ENCODE measurements at places on chromosomes 2 and 18. TPM values are rescaled to one million over a fixed set of nuclear protein-coding genes. Genes with fewer than 3 reads are reported as not detected.

DNA sequence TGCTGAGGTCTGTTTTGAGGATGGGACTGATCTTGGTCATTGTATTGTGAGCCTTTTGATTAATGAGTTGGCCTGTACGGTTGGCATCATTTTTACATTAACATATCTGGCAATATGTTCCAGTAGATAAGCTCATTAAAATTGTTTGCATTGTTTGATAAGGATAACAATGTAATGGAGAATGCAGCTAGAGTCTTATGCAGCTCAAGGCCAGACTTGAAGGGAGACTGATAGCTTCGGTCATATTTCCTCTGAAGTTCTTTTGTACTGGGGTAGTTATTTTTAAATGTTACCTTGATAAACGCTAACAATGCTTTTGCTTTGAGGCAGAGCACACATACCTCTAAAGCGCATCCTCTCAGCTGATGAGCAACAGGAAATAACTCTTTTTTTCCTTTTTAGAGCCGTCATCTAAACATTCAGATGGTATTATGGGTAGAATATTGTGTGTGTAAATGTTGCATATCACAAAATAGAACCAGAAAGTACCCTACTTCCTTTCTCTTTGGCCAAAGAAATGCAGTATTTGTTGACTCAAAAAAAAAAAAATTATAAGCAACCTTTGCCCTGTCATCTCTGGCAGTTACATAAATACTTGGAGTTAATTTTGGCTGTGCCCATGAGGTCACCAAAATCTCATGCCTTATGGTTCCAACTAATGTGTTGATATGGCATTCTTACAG is 1.3 kb downstream of the MAPRE2 start:
- H3K27me3 ChIP-seq, result no peaks in the 10 kb centered on the region
- no peak for DNase-seq
- H3K27ac ChIP-seq, result peak overlapping the region; percentile 71
- H3K36me3 ChIP-seq, result no peaks in the 10 kb centered on the region

- no peak overlapping the region for H3K27ac ChIP-seq
- H3K4me1 ChIP-seq, result peaks cover 28% of the 10 kb centered on the region
- H3K27me3 ChIP-seq, result no peaks in the 10 kb centered on the region
These were observed 21.1 kb downstream of the ANTXR1 start for GRCh38 chr2:69034122-69034521.

DNA sequence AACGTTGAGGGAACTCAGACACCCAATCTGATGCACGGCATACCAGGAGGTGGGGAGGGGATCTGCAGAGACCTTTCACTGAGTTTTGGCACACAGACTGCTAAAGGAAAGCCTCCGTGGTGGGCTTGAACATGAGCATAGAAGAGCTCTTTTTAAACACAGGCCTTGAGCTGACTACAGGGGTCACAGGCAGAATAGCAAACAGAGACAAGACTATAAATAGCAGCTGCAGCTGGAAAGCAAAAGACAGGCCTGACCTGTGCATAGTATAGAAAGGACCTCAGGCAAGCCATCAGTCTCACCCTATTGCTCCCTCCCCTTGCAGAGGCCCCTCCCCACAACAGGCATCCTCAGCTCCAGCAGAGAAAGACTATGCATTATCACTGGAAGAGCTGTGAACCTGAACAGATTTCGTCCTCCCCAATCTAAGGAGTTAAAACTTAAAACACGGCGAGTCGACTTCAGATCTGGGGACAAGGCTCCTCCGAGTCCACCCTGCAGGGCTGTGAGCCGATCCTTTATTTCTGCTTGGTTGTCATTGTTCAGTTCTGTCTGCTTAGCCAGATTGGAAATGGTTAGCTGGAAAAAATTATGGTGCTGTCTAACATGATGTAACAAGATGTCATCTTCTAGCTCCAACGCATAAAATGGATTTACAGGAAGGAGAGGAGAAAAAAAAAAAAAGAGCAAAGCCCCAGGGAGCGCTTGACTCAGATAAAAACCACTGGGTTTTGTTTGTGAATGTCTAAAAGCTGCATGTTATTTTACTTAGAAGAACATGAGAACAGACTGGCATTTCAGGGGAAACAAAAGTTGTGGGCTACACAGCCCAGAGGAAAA is 25.2 kb upstream of the LCLAT1 start:
- DNase-seq, result no peak
- H3K27me3 ChIP-seq, result no peaks in the 10 kb centered on the region
- H3K4me1 ChIP-seq, result no peaks in the 10 kb centered on the region
- no peaks in the 10 kb centered on the region for H3K36me3 ChIP-seq

DNA sequence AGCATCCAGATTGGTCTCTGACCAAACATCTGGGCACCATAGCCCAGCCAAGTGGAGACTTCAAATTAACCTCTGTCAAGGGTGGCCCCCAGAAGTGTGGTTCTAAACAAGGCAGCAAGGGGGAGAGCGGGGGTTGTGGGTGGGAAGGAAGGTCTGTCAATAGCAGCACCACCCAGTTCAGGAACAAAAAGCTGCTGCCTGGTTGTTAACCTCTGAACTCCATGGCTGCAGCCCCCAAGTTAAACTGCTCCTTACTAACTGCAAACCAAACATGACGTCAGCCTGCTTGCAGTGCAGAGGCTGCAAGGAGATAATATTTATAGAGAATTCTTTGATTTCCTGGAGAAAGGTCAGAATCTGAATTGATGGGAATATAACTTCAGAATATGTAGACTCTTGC is 76.5 kb downstream of the ARL4C start:
- peaks cover 10% of the 10 kb centered on the region for H3K4me1 ChIP-seq
- no peak overlapping the region for H3K27ac ChIP-seq
- no peaks in the 10 kb centered on the region for H3K36me3 ChIP-seq
- no peaks in the 10 kb centered on the region for H3K27me3 ChIP-seq
- DNase-seq, result peak; percentile 25

GRCh38 chr2:110853516-110853915 is 121.1 kb downstream of the ACOXL start:
- H3K36me3 ChIP-seq, result no peaks in the 10 kb centered on the region
- H3K27me3 ChIP-seq, result peaks cover 1% of the 10 kb centered on the region
- no peak overlapping the region for H3K4me3 ChIP-seq
- H3K27ac ChIP-seq, result no peak overlapping the region
- DNase-seq, result peak; percentile 42

Gene STAT4
- 0.37 TPM for polyA plus RNA-seq

Gene DUSP19
- polyA plus RNA-seq, result 0.97 TPM
